ENCODE measurements at places on chromosomes 6 and 20.

GRCh38 chr20:48064929-48065328 lies 279.6 kb upstream of the SULF2 start:
- no peak for DNase-seq

DNA sequence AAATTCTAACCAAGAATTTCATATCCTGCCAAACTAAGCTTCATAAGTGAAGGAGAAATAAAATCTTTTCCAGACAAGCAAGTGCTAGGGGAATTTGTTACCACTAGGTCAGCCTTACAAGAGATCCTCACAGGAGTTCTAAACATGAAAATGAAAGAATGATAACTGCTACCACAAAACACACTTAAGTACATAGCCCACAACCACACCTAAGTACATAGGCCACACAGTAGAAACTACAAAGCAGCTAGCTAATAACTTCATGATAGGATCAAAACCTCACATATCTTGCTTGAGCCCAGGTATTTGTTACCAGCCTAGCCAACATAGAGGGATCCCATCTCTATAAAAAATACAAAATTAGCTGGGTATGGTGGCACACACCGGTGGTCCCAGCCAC lies 50.4 kb downstream of the IRAK1BP1 start:
- DNase-seq: no peak

DNA sequence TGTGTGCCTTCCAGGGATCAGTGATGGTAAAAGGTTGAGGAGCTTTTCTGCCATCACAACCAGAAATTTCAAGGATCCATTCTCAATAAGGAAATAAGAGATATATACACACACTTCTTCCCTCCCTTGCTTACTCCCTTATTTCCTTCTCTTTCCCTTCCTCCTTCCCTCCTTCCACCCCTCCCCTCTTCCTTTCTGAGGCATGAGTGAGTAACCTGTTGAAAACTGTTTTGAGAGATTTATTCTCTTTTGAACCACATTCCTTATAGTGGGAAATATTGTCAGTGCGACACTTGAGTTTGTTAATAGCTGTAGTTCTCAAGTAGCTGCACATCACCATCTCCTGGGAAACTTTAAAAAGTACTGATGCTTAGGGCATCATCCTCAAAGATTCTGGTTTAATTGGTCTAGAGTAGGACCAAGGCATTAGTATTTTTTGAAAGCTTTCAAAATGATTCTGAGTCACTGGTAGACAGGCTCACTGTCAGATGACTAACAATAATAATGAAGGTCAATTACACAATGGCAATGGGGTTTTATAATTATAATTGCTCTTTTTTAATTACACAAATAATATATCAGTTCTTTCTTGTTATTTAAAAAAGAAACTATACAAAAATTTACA lies 109.9 kb downstream of the POPDC3 start:
- DNase-seq: no peak

DNA sequence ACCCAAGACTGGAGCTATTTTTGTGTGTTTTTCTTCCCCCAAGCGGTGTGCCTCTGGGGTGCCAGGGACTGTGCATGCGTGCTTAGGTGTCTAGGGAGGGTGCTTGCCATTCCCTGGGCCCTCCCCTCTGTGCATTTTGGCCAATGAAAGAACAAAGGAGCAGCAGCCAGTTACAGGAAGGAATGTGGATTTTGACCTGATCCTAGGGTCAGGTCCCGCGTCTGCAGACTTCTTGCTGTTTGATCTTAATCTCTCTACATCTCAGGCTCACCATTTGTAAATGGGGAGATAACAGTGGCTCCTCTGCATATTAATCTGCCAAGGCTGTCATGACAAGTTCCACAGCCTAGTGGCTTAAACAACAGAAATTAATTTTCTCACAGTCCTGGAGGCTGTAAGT lies 699.1 kb downstream of the QKI start:
- DNase-seq: no peak

DNA sequence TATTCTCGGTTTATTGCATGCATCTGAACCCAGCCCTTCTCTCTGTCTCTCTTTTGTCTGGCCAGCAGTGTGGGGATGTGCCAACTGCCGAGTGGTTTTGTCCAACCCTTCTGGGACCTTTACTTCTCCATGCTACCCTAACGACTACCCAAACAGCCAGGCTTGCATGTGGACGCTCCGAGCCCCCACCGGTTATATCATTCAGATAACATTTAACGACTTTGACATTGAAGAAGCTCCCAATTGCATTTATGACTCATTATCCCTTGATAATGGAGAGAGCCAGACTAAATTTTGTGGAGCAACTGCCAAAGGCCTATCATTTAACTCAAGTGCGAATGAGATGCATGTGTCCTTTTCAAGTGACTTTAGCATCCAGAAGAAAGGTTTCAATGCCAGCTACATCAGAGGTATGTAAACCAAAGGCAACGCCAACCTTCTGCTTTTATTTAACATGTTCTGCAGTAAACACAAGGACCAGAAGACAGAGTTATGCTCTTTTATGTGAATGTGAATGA lies 65.8 kb downstream of the ADGRG6 start:
- DNase-seq: no peak

DNA sequence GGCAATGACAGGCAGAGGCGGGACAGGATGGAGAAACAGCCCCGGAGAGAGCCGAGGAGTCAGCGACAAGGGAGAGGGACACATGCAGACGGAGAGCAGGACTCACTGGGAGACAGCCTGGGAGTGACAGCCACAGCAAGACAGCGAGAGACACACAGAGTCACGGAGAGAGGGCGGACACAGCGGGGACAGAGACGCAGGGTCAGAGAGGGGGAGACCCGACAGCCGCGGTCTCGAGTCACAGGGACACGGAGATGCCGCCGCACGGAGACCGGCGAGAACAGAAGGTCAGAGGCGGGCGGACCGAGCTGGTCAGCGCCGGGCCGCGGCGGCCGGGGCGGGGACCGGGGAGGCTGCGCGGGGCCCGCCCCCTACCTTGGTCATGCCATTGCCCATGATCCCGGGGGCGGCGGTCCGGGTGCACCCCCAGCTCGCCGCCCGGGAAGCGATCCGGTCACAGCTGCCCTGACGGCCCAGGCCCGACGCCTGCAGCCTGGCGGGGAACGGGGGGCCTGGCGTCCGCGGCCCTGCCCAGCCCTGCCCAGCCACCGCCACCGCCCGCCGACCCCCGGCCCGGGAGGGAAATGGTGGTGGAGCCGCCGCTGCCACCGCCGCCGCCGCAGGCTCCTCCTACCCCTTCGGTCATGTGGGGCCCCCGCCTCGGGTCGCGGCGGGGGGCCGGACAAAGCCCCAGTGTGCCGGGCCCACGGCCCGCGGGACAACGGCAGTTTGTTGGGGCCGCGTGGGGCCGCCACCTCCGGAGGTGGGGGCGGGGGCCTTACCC lies at the start of the genes DUSP15 and TTLL9:
Gene DUSP15, minus strand, starts transcription at position 586 of the 784 bp plus-strand sequence. Its CDS starts 190 bp downstream, at position 396.
Gene TTLL9, plus strand, starts transcription at position 693 of the 784 bp plus-strand sequence. CDS start 493 bp downstream, outside the sequence.
- no peak for DNase-seq

Measured in urinary bladder (tissue), 4 donors.